ENCODE measurements at places on chromosomes 13 and 19. TPM values are rescaled to one million over a fixed set of nuclear protein-coding genes. Genes with fewer than 3 reads are reported as not detected.

IZUMO4 gene
- total RNA-seq: 1.4 TPM

- no peak overlapping the region for H3K27ac ChIP-seq
- H3K36me3 ChIP-seq: no peaks in the 10 kb centered on the region
- no peaks in the 10 kb centered on the region for H3K4me1 ChIP-seq
- DNase-seq: no peak
- no peaks in the 10 kb centered on the region for H3K27me3 ChIP-seq
Measured at GRCh38 chr13:50539791-50540530, 303.5 kb downstream of the DLEU7 start.

- no peak overlapping the region for H3K27ac ChIP-seq
- no peak overlapping the region for H3K4me3 ChIP-seq
- no peak for DNase-seq
- no peaks in the 10 kb centered on the region for H3K4me1 ChIP-seq
- no peaks in the 10 kb centered on the region for H3K27me3 ChIP-seq
Measured at GRCh38 chr13:24284889-24285565, 24.4 kb upstream of the C1QTNF9 start.

DNA sequence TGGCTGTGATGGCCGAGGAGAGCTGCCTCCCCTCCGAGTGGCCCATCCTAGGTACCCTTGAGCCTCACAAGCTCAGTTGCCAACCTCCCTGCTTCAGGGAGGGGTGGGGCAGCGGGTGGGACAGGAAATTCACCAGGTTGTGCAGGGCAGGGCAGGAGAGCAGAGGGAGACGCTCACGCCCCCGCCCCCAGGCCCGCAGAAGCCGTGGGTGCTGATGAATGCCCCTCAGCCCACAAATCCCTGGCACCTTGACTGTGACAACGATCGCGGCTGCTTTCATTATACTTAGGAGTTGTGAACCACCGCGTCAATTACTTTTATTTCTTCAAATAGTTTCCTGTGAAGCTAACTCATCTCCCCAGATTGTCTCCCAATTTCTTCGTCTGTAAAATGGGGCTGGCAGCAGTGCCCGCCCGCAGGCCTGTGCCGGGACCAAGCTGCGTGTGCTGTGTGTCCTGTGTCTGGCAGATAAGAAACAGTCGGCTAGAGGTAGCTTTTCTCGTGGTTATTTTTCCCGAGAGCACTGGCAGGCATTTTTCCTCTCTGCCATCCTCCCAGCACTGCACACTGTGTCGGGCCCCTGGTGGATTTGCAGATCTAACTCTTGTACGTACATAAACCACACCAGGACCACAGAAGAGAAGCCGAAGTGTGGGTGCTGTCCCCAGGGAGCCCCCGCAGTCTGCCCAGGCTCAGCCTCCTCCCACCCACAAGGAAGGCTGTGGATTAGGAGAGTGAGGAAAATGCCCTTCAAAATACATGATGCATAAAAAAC, 7.9 kb upstream of the RASA3 start:
- H3K36me3 ChIP-seq: no peaks in the 10 kb centered on the region
- H3K27me3 ChIP-seq: no peaks in the 10 kb centered on the region
- H3K27ac ChIP-seq: no peak overlapping the region
- no peaks in the 10 kb centered on the region for H3K4me1 ChIP-seq

DNA sequence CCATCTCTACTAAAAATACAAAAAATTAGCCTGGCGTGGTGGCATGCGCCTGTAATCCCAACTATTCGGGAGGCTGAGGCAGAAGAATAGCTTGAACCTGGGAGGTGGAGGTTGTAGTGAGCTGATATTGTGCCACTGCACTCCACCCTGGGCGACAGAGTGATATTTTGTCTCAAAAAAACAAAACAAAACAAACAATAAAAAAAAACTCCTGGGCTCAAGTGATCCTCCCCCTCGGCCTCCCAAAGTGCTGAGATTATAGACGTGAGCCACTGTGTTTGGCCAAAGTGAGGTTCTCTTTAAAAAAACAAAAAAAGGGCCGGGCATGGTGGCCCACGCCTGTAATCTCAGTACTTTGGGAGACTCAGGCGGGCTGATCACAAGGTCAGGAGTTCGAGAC, 3.8 kb upstream of the JUNB start:
- no peaks in the 10 kb centered on the region for H3K36me3 ChIP-seq
- no peak overlapping the region for H3K4me3 ChIP-seq
- peak overlapping the region; percentile 99 for H3K27ac ChIP-seq
- no peak for DNase-seq

DNA sequence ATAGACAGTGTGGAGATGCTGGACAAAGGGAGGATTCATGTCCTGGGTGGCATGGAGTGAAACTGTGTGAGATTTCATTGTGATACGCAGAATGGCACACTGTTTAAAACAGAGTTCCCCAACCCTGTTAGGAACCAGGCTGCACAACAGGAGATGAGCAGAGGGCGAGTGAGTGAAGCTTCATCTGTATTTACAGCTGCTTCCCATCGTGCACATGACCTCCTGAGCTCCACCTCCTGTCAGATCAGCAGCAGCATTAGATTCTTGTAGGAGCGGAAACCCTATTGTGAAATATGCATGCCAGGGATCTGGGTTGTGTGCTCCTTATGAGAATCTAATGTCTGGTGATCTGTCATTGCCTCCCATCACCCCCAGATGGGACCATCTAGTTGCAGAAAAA, 72.5 kb downstream of the RAP2A start:
- DNase-seq: peak; percentile 46
- peaks cover 15% of the 10 kb centered on the region for H3K4me1 ChIP-seq
- no peaks in the 10 kb centered on the region for H3K27me3 ChIP-seq
- H3K27ac ChIP-seq: no peak overlapping the region
- H3K36me3 ChIP-seq: no peaks in the 10 kb centered on the region

DNA sequence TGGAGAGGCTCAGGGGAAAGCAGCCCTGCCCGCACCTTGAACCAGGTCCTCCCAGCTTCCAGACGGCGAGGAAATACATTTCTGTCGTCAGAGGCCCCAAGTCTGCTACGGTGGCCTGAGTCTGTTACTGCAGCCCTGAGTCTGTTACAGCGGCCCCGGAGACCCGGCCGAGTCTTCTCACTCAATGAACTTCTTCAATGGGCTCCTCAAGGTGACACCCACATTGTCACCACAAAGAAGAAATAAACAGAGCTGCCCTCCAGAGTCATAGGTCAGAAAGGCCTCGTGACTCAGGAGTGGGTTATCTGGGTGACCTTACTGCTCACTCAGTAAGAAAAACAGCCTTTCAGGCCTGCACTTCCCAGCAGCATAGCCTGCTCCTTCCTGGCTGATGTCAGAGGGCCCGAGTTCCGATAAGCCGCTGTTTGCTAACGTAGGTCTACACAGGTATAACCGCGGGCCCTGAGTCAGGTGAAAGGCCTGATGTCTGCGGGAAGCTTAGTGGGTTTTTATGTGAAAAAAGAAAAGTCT, 66.9 kb upstream of the TM9SF2 start:
- peak; percentile 33 for DNase-seq
- peak overlapping the region; percentile 66 for H3K27ac ChIP-seq
- H3K4me1 ChIP-seq: peaks cover 3% of the 10 kb centered on the region
- H3K36me3 ChIP-seq: no peaks in the 10 kb centered on the region
- no peak overlapping the region for H3K4me3 ChIP-seq
